ENCODE measurements at places on chromosomes 12 and 14.

GRCh38 chr12:32102234-32102633 lies 4.4 kb upstream of the BICD1 start:
- no peak for DNase-seq

- DNase-seq = no peak
These were observed 18.5 kb downstream of the SFSWAP start for GRCh38 chr12:131729254-131729955.

GRCh38 chr12:109134186-109134917 lies 18.0 kb downstream of the ACACB start:
- peak; percentile 75 for DNase-seq

DNA sequence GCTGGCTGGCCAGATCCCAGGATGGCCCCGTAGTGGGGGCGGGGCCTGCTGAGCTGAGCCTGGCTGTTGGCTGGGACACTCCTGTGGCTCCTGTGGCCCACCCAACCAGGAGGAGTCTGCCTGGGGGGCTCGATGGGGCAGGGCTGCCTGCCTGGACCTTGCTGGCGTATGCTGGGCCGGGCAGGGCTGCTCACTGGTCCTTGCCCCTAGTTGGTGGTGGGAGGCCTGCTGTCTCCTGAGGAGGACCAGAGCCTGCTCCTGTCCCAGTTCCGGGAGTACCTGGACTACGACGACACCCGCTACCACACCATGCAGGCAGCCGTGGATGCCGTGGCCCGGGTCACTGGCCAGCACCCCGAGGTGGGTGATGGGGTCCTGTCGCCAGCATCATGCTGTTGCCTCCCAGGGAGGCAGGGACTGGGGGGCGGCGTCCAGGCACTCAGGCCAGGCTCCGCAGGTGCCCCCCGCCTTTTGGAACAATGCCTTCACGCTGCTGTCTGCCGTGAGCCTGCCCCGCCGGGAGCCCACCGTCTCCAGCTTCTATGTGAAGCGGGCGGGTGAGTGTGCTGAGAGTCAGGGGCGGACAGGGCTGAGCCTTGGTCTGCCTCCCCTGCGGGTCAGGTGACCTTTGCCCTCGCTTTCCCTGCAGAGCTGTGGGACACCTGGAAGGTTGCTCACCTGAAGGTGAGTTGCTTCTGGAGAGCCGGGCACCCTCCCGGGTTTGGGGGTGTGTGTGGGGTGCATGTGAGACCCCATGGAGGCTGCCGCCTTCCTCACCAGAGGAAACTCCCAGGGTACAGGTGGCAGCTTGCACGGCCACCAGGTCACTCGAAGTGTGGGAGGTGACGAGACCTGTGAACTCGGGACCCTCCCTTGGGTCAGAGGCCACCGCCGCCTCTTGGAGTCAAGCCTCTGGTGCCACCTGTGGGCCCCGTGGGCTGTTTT lies 3.4 kb downstream of the NOC4L start:
- peak; percentile 72 for DNase-seq

DNA sequence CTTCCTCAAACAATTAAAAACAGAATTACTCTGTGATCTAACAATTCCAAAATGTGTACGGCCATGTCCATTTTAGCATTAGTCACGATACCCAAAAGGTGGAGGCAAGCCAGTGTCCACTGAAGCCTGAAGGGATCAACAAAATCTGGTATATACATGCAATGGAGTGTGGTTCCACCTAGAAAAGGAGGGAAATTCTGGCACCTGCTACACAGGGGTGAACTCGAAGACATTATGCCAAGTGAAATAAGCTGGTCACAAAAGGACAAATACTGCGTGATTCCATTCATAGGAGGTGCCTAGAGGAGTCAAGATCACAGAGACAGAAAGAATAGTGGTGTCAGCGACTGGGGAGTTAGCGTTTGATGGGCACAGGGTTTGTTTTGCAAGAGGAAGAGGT lies 331.4 kb downstream of the MED13L start:
- DNase-seq = no peak

DNA sequence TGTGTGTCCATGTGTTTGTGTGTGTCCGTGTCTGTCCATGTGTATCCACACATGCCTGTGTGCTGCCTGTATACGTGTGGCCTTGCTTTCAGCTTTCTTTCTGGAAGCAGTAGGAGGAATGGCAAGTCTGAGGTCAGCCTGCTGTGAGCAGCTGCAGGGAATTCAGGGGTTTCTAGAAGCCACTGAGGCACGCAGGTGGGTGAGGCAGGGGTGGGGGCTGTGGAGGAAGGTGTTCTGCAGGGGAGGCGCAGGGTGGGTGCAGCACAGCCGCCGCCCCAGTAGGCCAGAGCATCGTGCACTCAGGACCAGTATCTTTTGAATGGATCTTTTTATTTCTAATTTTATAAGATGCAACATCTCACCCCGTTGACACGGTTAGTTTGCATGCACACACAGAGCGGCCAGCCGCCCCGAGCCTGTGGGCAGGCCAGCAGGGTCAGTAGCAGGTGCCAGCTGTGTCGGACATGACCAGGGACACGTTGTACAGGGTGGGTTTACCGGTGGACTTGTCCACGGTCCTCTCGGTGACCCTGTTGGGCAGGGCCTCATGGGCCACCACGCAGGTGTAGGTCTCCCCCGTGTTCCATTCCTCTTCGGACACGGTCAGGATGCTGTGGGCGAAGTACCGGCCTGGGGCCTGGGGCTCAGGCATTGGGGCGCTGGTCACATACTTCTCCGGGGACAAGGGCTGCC lies 327.7 kb downstream of the TMEM121 start:
- DNase-seq = peak; percentile 77

All from spleen (tissue), 13 donors.